ENCODE measurements at places on chromosomes 2 and 18.

GRCh38 chr18:48797841-48798255, 152.9 kb downstream of the SMAD7 start:
- no peak for DNase-seq

- no peak for DNase-seq
Observed at GRCh38 chr2:157506586-157506985, 62.7 kb upstream of the CYTIP start.

DNA sequence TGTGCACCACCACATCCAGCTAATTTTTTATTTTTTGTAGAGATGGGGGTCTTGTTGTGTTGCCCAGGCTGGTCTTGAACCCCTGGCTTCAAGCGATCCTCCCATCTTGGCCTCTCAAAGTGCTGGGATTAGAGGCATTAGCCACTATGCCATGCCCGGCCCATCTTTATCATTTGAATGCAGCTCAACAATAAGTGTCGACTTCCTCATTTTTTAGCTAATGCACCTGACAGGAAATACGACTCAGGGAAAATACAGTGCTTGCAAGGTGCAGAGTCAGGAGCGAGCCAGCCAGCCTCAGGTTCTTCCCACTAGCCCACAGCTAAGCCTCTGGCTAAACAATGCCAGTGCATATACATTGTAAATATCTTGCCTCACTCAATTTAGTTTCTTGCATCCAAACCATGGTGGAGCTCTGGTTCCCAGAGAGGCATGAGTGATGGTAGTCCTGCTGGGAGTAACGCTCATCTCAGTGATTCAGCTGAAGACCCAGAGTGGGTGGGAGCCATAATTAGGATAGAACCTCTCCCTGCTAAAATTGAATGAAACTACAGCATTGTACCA, 135.0 kb downstream of the TGIF1 start:
- DNase-seq, result no peak

DNA sequence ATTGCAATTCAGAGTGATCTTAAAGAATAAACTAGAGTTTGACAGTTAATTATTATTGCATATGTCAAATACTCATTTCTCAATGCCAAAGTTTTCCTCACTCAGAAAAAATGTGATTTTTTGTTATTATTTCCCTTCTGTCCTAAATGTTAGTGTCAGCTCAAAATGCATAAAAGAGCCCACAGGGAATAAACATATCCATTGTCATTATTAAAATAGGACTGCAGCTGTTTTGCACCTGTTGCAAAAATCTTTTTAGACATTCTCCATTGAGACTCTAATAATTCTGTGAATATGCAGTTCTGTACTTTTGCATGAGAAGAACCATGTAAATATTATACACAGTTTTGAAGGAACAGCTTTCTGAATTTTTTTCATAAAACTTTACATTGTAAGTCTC, 540.0 kb upstream of the SLC39A10 start:
- no peak for DNase-seq

GRCh38 chr2:223976635-223977226, 19.5 kb downstream of the MRPL44 start:
- no peak for DNase-seq

GRCh38 chr2:2536416-2537056, 205.5 kb upstream of the MYT1L start:
- no peak for DNase-seq

DNA sequence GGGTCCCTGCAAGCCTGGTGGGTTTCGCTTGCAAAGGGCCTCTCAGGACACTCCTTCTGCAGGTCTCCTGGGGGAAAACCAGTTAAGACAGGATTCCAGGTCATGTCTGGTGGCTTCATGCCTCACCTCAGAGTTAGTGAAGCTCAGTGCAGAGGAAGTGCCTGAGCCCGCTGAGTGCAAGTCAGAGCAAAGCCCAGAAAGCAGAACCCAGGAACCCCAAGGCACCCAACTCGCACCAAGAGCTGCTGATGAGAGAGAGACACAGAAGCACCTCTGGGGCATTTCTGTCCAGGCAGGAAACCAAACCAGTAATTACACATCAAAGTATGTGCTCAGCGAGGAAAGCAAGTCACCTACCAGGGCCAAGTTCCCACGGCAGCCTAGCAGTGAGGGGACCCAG, 78.4 kb downstream of the ARHGEF4 start:
- DNase-seq, result no peak

DNA sequence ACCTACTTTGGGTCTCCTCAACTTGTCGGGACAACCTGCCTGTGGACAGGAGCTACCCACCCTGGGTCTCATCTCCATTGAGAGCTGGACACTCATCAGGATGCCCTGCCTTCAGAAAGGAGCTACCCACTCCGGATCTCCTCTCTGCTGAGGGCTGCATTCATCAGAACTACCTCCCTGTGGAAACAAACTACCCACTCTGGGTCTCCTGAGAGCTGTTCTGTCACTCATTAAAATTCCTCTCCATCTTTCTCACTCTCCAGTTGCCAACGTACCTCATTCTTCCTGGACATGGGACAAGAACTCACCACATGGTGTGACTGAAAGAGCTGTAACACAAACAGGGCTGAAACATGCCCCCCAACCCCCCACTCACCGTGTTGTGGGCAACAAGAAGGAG, 22.5 kb upstream of the UBE2F start:
- DNase-seq, result no peak

DNA sequence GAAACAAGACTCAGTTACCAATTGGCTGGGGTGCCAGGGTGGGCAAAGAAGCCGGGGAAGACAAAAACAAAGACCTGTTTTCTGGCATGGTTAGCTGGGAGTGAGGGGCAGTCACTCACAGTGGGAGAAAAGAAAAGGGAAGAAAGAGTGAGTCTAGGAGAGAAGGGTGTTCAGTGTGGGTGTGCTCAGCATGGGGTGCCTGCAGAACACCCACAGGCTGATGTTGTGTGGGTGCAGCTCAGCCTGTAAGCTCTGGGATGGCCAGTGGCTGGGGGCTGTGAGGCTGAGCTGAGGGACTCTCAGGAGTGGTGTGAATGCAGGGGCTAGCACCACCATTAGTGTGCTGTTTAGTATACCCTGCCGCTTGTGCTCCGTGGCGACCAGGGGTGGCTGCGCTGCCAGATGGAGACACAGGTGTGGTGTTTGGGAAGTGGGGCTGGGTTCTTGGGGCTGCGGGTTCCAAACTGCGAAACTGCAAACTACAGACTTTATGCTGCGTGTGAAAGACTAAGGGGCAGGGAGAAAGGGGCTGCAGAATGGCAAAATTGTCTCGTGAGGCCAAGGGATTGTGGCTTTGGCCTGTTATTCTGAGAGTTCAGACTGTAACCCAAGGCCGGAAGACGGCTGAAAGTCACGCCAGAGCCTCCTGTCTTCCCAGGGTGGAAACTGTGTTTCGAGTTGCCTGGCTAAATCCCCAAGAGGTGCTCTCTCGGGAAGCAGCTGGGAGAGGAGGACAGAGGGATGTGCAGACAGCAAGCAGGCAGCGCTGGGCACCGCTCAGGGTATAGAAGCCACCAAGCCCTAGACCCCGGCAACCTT, 156.3 kb downstream of the TTC32 start:
- no peak for DNase-seq

DNA sequence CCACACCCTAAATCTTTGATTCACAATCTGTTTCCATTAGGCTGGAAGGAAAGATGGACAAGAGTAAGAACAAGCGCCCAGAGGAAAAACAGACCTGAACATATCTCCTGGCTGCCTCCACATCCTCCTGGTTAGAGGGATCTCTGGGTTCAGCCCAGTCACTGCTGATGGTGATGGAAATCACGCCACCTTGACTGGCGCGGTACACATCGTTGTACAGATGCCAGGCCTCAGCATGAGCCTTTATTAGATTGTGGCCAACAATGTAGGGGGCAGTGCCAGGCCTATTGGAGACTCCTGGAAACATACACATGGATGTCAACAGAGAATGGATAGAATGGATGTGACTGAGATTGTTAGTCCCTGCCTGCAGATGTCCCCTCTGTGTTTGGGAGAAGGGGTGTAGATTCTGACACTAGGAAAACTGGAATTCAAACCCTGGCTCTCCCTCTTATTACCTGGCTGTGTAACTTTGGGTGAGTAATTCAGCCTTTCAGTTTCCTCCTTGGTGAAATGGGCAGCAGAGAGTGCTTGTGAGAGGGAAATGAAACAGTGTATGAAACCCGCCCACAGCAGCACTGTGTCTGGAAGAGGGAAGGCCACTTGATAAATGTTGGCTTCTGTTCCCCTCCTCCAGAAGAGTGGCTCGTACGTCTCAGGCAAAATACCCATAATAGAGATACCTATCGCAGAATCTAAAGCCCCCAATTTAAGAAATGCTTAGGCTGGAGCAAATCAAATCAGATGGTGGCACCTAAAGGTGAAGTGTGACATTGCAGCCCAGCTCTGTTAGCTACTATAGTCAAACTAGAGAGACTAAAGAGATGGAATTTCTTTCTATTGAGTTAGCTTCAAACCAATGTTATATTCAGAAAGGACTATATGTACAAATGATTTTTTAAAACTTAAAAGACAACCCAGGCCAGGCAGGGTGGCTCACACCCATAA, 36.2 kb downstream of the LCT start:
- DNase-seq, result no peak

DNA sequence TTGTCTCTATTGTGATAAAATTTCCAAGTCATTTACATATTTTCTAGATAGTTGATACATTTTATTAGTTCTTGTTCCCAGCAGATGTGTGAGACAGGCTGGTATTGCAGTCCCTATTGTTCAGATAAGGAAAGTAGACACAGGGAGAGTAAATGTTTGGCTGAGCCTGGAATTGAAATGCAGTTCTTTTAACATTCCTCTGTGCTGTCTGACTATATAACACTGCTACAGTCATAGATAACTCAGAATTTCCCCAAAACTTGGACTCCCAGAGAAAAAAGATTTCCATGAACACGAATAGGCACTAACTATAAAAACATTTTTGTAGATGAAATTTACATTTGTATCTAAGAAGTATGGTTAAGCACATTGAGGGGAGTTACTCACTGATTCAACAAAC, 71.4 kb downstream of the PLCL1 start:
- no peak for DNase-seq

GRCh38 chr2:230400454-230400853, 15.5 kb upstream of the SP100 start:
- DNase-seq, result no peak

GRCh38 chr2:235639428-235639773, 145.6 kb downstream of the AGAP1 start:
- DNase-seq, result no peak

GRCh38 chr18:48896326-48896874, 54.4 kb downstream of the SMAD7 start:
- no peak for DNase-seq

- DNase-seq, result no peak
Observed at GRCh38 chr2:241189093-241189855, 797 bp downstream of the ANO7 start.

DNA sequence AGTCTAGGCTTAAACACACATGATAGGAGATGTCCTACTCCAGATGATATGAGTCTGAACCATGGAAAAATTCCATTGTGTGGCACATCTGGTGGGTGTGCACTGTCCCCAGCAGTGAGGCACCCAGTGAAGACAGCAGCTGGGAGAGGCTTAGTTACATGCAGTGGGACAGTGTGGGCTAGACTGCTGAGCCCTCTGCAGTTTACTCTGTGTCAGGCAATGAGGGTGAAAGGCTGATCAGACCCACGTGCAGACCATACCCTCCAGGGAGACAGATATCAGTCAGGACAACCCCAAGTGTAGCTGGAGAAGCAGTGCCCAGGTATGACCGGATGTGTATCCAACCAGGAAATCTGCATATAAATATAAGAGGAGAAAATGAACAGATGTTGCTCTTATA, 13.4 kb downstream of the IL37 start:
- no peak for DNase-seq

DNA sequence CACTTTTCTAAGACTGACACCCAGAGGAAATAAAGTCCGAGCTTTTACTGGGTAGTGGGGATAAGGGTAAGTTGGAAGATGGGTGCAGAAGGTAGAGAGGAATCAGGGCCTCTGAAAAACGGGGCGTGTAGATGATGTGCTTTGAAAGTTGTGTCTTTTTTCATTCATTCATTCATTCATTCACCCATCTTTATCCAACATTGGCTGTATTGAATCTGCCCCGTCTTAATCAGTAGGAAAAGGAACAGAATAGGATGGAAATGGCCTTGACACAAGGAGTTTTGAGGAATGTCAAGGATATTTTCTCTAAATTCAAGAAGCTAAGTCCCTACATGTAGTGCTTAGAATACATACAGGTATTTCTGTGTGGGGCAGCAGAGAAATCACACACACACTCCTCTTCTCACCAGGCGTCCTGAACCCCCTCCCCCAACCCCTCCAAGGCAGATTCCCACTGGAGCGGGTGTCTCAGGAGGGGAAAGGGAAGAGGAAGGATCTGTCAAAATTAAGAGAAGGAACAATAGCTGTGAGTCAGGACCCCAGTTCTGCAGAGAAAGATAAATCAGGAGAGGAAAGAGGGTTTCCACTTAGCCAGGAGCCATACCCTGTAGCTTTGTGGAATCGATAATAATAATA, 13.9 kb downstream of the DYSF start:
- DNase-seq, result no peak

DNA sequence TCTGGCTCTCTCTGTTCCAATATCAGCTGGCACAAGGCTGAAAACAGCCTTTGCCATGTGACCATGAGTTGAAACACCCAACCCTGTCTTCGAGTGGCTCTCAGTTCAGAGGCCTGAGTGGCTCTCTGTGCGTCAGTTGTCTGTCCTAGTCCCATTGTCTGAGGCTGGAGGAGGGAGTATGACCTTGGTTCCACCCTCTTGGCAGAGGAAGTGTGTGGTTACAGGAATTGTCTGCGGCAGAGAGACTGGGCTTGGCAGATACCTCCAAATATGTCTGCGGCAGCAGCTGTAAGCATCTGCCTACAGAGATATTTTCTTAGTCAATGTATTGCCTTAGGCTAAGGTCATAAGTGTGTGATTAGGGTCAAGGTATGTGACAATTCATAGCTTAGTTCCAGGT, 32.6 kb downstream of the CNGA3 start:
- no peak for DNase-seq

DNA sequence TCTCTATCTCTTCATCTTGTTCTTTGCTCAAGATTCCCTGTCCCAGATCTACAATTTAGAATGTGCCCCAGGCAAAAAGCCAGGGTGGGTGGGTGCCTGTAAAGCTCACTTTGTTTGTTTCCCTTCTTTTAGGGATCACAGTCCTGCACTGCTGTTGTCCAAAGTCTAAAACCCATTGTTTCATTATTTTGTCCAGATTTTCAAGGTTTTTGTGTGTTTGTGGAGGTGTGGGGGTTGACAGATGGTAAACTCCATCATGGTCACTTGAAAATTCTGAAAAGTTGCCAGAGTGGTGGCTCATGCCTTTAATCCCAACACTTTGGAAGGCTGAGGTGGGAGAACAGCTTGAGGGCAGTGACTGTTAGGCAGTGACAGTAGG, 41.5 kb downstream of the YES1 start:
- DNase-seq, result no peak

Measured in NCI-H2107 (cell line).